ENCODE measurements at places on chromosomes 11 and 22.

DNA sequence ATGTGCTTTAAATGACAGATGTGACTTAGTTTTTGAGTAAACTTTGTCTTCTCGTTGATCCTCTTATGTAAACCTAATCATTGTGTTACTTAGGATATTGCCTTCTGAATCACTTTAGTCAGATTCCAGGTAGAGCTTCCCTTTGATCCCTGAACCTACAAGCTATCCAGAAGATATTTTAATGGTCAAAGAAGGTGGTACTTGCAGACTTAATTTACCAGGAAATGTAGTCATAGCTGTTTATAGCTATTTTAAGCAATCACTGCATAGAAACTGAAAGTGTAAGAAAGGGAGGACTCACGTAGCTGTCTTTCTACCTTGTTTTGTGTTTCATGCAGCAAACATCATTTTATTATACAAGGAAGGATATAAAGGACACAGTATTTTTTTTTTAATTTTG lies 189.5 kb downstream of the DDX10 start:
- DNase-seq, result no peak

GRCh38 chr11:78684377-78684776 lies 109.7 kb upstream of the NARS2 start:
- DNase-seq, result no peak

DNA sequence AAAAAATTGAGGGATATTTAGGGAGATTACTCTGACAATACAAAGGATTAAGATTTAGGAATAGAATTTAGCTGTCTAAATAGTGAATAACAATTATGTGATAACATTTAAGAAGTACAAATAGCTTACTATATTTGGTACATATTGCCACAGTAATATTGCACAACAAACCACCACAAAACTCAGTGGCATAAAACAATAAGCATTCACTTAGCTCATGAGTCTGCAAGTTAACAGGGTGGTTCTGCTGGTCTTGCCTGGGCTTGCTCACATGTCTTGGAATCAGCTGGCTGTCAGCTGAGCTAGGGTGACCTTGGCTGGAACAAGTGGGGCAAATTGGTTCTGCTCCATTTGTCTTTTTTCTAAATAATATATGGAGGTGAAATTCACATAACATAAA lies 115.1 kb downstream of the DCDC1 start:
- no peak for DNase-seq

GRCh38 chr11:70615036-70615875 lies 216.9 kb downstream of the CTTN start:
- no peak for DNase-seq

DNA sequence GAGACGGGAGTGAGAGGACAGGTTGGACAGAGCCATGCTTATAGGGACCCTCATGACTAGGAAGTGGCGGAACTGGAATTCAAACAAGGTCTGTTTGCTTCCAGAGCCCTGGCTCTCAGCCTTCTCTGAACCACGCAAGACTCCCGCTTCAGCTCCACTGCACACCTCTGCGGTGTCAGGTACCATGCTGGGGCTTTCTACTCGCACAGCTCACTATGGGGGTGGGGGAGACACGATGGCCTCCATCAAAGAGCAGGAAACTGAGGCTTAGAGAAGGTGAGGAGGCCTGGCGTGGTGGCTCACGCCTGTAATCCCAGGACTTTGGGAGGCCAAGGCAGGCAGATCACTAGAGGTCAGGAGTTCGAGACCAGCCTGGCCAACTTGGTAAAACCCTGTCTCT lies 14.2 kb downstream of the SUN2 start:
- no peak for DNase-seq

GRCh38 chr11:68469642-68470041 lies 9.1 kb downstream of the PPP6R3 start:
- DNase-seq, result no peak

DNA sequence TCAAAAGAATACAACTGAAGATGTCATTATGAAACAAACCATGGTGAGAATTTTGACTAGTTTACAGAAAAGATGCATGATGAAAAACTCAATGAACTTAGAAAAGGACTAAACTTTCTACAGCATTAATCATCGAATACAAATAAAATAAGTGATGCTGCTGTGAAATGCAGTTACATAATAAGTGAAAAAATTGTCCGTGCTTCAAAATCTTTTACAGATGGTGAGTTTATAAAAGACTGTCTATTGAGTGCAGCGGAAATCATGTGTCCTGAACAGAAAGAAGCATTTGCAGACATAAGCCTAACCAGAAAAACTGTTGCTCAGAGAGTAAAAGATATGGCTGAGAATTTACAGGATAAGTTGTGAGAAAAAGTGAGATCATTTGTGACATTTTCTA lies 33.8 kb downstream of the NEAT1 start:
- DNase-seq, result no peak

- no peak for DNase-seq
Observed at GRCh38 chr11:116331381-116331780, 441.4 kb downstream of the BUD13 start.

DNA sequence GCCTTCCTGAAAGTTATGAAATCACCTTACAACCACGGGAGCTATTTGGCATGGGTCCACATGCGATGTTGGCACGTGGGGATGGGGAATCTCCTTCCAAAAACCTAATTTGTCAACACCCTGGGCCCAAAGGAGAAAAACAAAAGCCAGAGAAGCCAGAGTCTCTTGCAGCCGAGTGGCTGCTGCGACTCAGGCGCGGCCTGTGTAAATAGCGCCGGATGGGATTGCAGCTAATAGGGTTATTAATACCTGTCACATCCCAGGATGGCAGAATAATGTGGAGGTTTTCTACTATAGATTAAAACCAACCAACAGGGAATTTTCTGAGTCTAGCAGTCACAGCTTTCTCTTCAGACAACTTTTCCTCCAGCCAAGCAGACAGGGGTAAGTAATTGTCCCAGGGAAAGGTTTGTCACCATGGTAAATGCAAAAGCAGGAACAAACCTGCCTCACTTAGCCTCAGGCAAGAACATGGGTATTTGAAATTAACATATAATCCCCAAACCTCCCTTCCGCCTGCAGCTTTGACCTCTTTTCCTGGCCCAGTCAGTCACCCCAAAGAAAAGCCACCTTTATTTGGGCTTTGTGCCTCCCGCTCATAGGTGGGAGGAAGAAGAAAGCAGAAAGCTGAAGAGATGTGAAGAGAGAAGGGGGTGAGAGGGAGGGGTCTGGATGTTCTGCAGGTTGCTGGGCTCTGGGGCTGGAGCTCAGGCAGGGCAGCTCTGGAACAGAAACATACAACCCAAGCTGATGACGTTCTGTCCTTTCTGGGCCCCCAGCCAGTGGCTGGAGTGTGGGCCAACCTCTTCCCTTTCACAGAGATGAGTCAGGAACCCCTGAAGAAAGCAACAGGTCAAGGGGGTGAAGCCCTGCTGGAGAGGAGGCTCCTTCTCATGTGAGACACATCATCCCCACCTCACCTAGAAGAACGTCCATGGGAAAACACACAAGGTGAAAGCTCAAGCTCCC lies 376.5 kb downstream of the NXPE2 start:
- no peak for DNase-seq

DNA sequence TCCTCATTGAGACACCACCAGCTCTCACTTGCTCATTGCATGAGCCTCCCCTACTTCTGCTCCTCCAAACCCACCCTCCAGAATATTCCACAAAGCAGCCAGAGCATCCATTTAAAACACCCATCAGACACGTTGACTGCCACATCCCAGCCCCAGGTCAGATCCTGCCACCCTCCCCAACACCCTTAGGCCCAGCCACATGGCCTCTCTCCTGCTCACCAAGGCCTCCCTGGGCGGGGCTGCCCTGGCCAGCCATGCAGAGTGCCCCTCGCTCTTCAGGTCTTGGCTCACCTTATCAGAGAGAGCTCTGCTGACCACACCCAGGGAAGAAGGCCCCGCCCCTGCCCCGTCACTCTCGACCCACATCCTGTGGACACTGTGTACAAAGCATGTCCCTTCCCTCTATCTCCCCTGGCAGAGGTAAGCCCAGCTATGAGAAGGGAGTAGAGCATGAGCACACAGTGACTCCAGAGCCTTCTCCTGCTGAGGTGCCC lies 106.8 kb downstream of the MICAL3 start:
- no peak for DNase-seq

DNA sequence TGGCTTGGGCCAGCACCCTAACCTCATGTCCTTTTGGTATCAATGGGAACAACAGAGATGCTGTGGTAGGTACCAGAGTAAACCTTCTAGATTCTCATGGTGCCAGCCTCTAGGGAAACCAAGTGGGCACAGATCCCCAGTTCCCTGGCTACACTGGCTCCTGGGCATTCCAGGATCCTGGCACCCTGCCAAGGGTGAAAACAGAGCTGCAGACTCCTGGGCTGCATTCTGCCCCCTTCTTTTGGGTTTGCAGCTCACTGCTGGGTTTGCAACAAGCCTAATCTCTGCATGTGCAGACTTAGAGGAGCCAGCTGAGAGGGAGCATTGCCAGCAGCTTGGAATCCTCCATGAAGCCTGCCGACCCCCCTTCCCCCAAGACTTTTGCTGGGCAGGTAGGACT lies 30.6 kb downstream of the PRDM11 start:
- peak; percentile 46 for DNase-seq
